ENCODE measurements at places on chromosomes 1 and 21.

- DNase-seq: no peak
Measured at GRCh38 chr21:35603494-35603893, 456.8 kb downstream of the SETD4 start.

DNA sequence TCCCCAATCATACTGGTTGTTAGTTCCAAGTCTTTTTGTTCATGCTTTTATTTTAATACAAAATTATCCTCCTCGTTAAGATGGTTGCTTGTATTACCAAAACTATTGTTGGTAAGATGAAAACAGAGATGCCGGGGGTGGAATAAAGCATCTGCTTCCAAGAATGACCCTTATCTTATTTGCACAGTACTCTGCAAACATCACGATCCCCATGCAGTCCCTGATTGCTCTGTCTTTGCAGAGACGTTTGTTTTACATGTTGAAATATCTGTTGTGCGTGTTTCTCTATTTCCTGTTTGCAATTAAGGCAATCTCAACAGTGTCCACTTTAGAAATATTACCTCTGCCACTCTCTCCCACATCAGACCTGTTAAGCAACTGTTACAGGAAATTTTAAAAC lies 141.3 kb upstream of the NCAM2 start:
- DNase-seq: no peak

- DNase-seq: no peak
Measured at GRCh38 chr1:25906644-25907300, 553 bp upstream of the STMN1 start.

DNA sequence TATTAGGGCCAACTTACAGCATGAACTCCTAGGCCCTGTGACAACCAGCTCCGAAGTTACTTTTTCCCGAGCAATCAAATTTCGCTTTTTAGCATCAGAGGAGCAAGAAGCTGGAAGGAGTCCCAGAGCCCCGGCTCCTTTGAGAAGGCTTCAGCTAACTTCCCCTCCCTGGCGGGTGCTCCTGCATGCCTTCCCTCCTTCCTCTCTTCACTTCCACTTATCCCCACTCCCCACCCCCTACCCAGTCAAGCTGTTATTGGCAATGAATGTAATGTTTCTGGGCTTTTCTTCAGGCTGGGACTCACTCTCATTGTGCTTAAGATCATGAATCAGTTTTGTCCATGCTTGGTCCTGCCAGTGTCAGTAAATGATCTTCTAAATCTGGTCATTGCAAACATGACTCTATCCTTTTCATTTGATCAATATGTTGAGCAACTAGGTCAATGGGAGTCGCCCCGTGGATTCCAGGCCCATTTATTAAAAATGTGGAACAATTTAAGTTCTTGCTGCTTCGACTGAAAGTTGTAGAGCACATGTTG lies 94.5 kb upstream of the TSPAN2 start:
- peak; percentile 44 for DNase-seq

DNA sequence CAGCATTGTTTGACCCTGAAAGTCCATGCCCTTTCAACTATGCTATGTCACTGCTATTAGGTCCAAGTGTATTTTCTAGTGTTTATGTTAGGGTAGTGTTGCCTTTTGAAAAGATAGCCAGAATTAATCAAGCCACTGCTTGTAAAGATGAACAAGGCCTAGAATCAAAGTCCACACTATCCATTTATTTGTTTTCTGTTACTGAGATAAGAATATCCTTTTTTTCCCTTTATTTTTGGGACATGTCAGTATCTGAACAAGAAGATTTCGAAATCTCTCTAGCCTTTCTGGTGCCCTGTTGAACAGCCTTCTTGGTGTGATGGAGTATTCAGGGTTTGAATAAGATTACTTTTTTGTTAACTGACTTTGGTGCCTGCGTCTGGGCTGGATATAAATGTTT lies 16.7 kb downstream of the UBAP2L start:
- DNase-seq: no peak

DNA sequence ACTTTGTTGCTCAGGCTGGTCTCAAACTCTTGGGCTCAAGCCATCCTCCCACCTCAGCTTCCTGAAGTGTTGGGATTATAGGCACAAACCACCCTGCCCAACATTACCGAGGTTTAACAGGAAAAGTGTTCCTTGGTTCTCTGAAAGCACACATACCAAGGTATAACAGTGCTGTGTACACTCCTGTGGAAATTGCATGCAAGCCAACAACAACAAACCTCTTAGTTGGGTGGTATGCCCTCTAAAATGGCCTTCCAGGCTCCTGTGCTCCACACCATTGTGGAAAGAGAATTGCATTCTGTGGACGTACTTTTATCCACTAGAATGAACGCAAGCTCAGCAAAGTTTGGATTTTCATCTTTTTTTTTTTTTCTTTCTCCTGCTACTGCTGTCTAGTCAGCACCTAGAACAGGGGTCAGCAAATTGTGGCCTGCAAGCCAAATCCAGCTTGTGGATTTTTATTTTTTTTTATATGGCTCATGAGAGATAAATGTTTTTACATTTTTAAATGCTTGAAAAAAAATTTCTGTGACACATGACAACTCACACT lies 192.2 kb upstream of the TNR start:
- no peak for DNase-seq

GRCh38 chr1:26097696-26098095 lies 13.9 kb upstream of the PDIK1L start:
- peak; percentile 59 for DNase-seq

DNA sequence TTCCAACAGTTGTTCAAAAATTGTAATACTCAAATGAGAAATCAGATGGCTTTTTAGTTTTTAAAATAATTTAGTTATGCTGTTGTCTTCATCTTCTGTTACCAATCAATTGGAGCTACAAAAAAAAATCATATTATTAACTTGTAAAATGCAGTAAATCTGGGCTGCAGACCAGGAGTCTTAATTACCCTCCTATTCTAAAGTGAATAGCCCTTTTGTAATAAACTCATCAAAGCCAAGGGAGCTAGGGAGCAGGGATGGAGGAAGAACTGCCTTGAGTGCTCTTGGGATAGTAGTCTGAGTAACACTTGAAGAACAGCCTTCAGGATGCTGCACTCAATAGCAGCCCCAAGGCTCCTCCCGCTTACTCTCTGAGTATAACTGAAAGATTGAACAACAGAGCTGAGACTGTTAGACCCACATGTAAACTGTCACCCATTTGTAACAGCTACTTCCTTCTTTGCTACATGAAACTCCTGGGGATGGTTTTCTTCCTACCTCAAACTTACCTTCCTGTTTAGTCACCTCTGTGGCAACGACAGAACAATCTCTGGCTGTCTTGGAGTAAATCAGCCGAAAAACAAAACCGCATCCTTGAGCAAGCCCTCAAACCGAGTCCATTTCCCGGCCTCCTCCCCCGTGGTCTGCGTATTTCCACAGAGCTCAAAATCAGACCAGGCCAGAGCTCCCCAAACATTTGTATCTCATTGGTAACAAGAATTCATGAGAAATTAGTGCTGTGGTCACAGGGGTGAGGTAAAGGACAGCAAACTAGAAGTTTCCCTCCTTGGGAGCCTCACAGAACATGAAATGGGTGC lies 55.9 kb downstream of the CD58 start:
- DNase-seq: no peak

GRCh38 chr1:203475012-203475981 lies at the start of gene PRELP:
PRELP (plus strand) TSS chr1:203475806; CDS start chr1:203483185, 7,379 bp downstream.
- DNase-seq: peak; percentile 60

- DNase-seq: no peak
Measured at GRCh38 chr1:56394298-56394697, 185.1 kb downstream of the PLPP3 start.

GRCh38 chr1:5571861-5572401 lies 420.3 kb downstream of the NPHP4 start:
- DNase-seq: no peak

DNA sequence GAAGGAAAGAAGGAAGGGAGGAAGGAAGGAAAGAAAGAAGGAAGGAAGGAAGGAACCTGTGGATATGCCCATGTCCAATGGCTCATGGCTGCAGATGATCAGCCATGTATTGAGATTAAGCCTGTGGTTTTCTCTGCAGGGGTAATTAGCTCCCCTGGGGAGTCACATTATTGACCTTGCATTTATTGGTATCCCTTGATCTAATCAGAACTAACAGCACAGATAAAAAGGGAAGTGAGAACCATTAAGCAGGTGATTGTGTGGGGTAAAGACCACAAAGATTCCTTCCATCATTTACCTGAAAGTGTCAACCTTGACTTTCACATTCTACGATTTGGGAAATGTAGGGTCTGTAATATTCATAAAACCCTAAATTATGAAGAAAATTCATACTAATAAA lies 390.7 kb downstream of the BRINP2 start:
- no peak for DNase-seq

GRCh38 chr1:230821346-230821745 lies 47.0 kb downstream of the C1orf198 start:
- DNase-seq: no peak

DNA sequence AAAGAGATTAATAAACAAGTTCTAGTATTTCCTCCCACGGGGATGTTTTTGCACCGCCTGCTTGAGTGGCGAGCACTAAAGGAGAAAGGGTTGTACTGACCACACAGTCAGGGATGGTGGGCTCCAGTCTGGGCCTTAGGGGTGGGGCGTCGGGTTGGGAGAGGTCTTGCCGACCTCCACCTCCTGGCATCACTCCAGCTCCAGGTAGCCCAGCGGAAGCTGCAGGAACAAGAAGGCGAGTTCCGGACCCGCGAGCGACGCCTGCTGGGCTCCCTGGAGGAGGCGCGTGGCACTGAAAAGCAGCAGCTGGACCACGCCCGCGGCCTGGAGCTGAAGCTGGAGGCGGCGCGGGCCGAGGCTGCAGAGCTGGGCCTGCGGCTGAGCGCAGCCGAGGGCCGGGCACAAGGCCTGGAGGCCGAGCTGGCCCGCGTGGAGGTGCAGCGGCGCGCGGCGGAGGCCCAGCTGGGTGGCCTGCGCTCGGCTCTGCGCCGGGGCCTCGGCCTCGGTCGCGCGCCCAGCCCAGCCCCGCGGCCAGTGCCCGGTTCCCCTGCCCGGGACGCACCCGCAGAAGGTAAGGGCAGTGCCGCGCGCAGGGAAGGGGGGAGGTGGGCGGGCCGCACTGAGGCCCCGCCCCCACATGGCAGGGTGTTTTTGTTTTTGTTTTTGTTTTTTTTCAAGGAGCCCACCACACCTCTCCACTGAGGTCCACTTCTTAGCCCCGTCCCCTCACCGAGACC lies 19.7 kb downstream of the MFAP2 start:
- DNase-seq: peak; percentile 77

DNA sequence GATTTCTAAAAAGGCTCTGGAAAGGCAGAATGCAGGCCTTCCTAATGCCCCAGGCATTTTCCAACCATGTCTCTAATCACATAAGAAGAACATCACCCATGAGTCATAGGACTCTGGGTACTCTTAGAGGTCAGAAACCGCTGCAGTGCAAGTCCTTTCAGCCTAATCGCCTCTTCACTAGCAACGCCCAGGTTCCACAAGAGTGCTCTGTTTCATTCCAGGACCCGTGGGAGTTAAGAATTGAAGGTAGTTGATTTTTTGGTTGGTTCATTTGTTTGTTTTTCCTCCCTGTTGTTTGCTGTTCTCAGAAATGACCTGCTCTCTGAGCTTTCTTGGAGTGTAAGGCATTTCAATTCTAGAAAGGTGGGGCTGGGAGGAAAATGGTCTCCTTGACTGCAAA lies 123.2 kb downstream of the NR5A2 start:
- DNase-seq: peak; percentile 40

DNA sequence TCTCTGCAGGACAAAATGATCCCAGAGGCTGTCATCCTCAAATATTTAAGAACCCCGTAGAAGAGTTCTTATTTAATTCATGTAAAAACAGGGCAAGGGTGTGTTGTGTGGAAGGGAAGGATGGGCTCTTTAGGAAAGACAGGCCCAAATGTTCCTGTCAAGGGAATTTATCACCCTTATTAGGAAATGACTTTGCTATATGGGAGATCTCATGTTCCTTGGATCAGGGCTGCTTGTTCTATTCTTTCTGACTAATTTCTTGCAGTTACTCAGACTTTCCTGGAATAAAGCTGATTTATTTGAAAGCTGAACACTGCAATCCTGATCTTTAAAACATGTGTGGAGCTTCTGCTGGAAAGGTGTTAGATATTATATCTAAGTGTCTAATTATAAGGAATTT lies 72.8 kb downstream of the SELENOF start:
- DNase-seq: peak; percentile 47

DNA sequence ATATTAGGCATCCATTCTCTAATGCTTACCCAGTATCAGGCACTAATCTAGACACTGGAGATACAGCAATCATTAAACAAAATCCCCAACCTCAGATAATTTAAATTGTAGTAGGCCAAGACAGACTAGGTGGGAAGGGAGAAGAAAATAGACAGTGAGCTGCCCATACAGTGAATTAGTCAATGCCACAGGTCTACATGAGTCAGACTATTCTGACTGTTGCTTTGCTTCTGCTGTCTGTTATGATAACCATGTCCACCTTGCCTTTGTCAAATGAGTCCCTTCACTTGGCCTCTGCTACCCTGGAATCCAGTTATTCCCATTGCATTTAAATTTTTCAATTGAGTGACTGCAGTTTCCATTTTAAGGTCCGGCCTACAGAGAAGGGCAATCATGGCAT lies 59.5 kb downstream of the PIK3R3 start:
- no peak for DNase-seq

- no peak for DNase-seq
Measured at GRCh38 chr1:183019139-183019740, 4.0 kb upstream of the LAMC1 start.

- DNase-seq: no peak
Measured at GRCh38 chr1:36838888-36839287, 195.4 kb downstream of the GRIK3 start.

DNA sequence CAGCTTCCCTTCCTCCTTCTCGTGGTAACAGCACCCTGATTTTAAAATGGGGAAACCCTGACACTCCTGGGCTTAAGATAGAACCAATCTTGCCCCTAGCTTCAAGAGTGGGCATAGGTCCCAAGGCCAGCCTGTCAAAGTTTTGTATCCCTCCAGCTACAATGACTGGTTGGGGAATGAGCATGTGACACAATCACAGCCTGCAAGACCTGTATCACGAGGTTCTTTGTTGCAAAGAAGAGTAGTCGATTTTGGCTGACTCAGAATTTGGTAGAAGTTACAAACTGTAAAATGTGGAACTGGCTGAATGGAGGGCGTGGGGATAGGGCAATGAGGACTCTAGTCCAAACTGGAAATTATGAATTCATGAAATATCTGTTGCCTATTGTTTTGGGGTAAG lies 18.7 kb downstream of the CTSK start:
- DNase-seq: no peak

GRCh38 chr1:115299266-115299665 lies 38.8 kb downstream of the NGF start:
- no peak for DNase-seq

GRCh38 chr1:112358061-112358770 lies 37.8 kb upstream of the CTTNBP2NL start:
- DNase-seq: no peak

DNA sequence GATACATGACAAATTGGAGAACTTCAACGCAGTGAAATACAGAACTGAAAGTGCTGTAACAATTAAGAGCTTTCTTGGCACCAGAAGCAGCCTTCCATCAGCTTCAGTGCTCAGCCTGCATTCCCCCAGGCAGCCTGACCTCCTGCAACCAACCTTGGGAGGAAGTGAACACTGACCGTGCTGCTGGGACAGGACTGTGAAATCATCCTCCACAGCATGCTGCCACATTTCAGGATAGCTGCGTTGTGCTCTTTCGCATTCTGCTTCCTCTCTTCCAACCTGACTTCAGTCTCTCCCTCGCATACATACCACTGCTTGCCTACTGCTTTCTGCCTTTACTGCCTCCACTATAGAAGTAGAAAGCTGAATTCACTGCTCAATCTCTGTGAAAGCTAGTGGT lies 388.6 kb downstream of the RWDD3 start:
- DNase-seq: no peak

All from fibroblast of skin of abdomen (primary cell).